Non-pigmented ciliary epithelial cell (primary cell): ENCODE measurements at places on chromosomes 13 and 19.

- no peak for DNase-seq
Measured at GRCh38 chr13:21717817-21718216, 46.9 kb downstream of the FGF9 start.

DNA sequence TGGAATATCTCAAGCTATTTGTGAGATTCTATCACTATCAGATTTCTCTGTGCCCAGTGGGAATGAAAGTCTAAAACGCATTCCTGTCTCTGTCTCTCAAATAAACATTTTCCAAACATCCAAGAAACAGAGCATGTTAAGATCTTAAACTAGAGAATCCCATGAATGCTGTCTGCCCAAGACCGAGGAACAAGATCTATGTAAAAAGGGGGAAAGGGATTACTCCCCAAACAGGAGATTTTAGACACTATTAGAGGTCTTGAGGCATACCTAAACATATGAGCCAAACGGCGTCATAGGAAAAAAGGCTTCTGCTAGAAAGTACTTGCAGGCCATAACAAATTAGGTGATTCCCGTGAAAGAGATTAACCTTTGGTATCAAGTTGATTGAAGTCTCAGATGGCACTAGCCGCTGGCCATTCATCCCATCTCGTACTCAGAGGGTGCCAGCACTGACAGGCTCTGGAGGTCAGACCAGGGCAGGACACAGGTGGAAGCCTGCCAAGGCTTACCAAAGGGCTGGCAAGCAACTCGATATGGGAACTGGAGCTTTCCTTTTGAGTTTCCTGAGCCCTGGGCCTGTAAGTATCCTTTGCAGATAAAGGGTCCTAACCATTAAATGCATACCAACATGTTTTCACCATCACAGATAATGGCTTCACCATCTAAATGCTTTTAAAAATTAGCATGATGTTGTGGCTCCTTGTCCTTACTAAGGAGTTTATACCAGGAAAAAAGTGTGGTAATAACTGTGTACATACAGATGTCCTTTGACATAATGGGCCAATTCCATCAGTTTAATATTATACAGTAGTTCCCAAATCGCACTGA, 225.2 kb downstream of the FOXO1 start:
- DNase-seq: no peak

- no peak for DNase-seq
Measured at GRCh38 chr19:1618157-1619093, 13.2 kb upstream of the UQCR11 start.

DNA sequence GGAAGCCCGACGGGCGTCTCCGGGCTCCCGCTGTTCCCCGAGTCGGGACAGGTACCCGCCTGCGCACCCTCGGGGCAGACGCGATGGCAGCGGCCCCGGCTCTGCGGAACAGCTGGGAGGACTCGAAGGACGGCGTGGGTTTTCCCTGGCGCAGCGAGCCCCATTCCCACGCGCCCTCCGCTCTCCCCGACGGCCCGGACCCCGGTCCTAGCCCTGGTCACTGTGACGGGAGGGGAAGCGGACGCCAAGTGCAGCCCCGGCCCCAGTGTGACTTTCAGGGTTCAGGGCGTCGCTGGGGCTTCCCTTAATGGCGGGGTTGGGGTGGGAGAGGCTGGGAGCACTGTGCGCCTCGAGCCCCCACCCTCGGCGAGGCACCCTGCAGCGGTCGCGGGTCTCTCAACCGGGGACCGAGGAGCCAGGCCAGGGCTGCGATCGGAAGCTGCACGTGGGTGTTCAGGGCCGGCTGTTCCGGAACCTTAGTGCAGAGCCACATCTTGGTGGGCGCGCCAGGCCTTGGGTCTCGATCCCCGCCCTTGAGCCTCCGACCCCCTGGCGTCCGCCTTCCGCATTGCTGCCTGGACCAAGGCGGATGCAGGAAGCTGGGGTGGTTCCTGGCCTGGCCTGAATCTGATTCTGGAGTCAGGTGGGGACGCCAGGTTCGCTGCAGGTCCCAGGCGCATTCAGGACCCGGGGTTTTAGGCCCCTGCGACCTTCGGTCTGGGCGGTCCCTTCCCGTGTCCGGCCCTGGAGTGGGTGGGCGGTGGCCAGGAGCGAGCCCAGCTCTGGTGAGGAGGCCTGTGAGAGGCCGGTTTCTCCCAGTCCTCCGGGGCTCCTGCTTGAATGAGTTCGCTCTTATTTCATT, 3.5 kb downstream of the LGALS7B start:
- DNase-seq: no peak

GRCh38 chr19:18437491-18438330, at the start of gene ISYNA1:
TSS of gene ISYNA1 (minus strand) at chr19:18438133. CDS start at chr19:18437979, 154 bp downstream.
- no peak for DNase-seq

GRCh38 chr13:97436845-97437244, 2.9 kb downstream of the RAP2A start:
- no peak for DNase-seq

- no peak for DNase-seq
Measured at GRCh38 chr13:98942485-98942884, 35.4 kb downstream of the DOCK9 start.

- DNase-seq: no peak
Measured at GRCh38 chr13:112907871-112908331, 61.1 kb upstream of the MCF2L start.

GRCh38 chr13:107258599-107259187, 690.8 kb upstream of the ARGLU1 start:
- DNase-seq: no peak

DNA sequence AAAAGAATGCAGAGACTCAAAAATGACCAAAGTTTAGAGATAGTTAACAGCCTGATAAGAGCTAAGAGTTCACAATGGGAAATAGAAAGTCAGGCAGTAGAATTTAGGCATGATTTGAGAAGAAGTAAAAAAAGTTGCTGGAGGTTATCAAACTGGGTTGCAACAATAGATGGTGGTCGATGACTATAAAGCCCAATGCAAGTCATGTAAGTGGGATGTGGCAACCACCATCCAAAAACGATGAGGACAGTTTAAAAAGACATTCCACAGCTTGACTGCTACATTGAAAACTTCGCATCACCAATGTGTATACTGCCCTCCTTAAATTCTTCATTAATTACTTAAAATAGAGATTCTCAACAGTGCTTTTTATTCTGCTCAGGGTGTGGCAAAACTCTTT, 19.7 kb downstream of the ELF1 start:
- no peak for DNase-seq

DNA sequence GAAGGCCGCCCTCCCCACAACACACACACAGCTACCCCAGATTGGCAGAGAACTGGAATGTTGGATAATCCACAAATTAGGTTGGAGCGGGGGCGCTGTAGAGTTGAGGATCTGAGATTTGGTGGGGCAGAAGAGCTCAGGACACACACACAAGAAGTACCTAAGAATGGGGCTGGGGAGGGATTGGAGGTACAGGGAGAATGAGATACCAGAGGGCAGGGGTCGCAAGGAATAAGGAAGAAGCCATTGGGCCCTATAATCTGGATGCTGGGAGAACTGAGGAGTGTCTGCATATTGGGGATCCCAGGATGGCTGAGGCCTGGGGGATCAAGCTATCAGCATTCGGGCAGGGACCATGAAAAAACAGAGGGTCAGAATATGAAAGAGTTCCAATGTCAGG, 11.5 kb downstream of the SYT3 start:
- no peak for DNase-seq

DNA sequence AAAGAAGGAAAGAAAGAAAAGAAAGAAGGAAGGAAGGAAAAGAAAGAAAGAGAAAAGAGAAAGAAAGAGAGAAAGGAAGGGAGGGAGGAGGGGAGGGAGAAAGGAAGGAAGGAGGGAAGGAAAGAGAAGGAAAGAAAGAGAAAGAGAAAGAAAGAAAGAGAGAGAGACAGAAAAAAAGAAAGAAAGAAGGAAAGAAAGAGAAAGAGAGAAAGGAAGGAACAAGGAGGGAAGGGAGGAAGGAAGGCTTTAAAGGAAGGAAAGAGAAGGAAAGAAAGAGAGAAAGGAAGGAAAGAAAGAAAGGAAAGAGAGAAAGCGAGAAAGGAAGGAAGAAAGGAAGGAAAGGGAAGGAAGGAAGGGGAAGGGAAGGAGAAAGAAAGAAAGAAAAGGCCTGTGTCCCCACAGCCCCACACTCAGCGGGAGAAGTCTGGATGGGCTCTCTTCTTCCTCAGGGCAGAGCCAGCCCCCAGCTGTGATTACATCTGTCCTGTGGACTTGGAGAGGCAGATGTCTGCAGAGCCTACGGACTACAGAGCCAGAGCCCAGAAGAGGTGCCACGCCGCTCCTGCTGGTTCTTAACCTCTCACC, 9.6 kb downstream of the PTPRH start:
- no peak for DNase-seq

- no peak for DNase-seq
Measured at GRCh38 chr13:48843630-48844380, 131.9 kb upstream of the FNDC3A start.

- DNase-seq: peak; percentile 3
Measured at GRCh38 chr13:95956589-95957148, 96.5 kb downstream of the UGGT2 start.

DNA sequence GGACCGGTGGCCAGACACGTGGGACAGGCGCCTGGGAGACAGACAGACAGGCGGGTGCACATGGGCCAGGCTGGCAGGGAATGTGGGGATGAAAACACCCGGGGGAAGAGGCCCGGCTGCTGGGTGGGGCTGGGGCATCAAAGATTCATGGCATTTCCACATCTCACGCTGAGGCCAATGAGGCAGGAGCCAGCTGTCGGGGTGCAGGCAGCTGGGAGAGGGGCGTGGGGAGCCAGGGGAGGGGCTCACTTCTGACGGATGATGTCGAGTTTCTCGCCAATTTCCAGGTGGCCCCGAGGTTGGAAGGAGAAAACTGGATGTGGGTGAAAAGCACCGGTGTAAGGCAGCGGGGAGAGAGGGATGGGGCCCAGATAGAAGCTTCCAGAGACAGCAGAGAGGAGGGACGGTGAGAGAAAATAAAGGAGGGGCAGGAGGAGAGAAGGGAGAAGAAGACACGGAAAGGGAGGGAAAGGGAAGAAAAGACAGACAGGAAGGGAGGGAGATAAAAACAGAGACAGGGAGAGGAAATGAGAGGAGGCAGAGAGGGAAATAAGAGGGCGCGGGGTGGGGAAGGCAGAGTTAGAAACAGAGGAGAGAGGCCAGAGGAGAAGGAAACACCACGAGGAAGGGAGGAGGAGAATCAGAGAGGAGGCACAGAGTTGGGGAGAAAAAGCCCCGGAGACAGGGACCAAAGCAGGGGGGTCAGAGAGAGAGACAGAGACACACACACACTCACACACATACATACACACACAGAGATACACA, 8.0 kb upstream of the CCER2 start:
- no peak for DNase-seq

DNA sequence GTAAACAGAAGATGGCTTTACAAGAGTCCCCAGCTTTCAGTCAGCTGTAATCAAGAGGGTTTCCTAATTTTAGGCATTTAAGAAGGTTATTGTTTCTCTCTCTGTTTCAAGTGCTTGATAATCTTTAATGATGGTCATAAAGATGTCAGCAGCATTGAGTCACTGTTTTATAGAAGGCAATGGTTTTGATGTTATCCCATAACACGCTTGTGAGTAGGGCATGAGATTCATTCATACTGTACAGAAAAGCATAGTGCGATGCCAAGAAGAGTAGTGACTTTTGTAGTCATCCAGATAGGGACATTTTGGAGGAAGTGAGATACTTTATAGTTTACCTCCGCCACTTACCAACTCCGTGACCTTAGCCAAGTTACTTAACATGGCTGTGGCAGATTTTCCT, 364.2 kb upstream of the SLC10A2 start:
- DNase-seq: no peak

DNA sequence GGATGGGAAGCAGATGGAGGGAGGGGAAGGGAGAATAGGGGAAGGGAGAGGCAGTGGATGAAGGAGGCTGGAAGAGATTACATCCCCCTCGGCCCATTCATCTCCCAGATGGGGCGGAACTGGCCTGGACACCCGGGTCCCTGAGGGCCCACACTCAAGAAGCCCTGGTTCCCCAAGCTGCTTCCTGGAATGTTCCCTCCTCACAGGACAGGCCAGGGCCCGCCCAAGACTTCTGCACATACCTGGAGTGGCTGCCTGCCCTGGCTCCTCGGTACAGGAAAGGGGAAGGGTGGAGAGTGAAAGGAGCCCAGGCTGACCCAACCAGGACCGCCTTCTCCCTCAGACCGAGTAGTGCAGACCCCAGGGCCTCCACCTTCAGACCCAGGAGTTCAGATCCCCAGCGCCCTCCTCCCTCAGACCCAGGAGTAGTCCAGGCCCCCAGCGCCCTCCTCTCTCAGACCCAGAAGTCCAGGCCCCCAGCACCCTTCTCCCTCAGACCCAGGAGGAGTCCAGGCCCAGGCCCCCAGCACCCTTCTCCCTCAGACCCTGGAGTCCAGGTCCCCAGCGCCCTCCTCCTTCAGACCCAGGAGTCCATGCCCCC, 489 bp downstream of the NTF4 start:
- no peak for DNase-seq

DNA sequence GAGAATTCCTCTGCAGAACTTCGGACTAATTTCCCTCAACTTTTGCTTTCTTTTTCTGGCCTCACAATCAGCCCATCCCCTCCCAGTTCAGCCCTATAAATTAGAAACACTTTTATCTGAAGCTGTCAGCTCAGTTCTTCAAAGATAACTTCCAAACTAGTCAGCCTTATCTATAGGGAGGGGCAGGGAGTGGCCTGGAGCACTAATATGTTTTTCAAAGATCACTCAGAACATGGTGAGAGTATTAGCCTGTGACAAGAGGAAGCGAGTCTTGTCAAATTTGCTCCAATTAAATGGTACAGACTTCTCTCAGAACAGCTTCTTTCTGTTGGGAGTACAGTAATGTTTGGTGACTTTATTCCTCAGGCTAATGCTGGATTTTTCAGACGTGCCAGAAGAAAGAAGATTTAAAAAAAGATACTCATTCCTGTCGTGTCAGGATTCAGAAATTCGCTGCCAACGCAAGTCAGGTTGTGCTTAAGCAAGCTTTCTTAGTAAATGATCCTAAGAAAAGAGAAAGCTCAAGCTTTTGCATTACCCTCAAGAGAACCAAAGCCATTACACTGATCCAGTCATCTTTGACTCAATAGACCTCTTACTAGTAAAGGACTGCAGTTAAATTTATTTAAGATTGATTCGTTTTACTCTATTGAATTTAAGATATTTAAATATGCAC, 1033.6 kb downstream of the SLITRK5 start:
- no peak for DNase-seq

GRCh38 chr13:44305286-44305685, 68.3 kb upstream of the SERP2 start:
- no peak for DNase-seq
